Tibial artery (tissue), 4 donors: ENCODE measurements at places on chromosomes 7 and 10.

DNA sequence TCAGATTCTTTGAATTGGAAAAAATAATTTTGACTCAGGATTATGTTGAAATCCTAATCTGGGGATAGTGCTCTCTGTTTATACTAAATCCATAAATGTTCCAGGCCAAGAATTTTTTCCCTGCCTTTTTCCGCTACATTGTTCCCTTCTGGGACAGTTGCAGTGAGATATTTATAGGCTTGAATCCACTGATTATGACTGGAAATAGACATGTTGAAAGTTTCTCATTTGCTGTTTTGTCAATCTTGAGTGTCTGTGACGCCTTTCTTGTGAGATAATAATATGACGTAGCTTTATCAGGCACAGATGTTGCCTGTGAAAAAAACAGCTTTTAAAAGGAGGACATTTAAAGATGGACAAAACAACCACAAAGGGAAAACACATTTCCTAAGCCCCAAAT lies 155.9 kb downstream of the ARID5B start:
- no peak for DNase-seq

GRCh38 chr10:69969977-69970376 lies 82.7 kb upstream of the MACROH2A2 start:
- DNase-seq = no peak

DNA sequence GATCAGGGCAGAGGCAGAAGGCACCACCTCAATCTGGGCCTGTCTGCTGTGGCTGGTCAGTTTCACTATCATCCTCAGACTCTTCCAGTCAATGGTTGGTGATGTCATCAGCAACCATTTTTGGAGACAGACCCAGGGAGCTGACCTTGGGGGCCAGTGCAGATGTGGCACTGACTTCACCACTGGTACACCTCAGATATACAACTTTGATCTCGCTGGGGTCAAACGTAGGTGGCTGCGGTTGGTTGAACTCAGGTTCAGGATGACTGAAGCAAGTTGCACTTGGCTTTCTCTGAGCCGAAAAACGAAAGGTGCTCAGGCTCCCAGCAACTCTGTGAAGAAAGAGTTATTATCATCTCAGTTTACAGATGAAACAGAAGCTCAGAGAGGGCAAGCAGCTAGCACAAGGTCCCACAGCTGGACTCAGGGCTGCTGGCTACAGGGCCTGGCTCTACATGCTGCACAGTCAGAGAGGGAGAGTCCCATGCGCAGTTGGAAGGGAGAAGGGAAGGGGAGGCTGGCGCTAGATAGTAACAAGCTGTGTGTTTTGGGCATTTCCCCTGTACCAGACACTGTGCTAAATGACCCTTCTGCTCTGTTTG lies 27.2 kb downstream of the ANKRD16 start:
- no peak for DNase-seq

GRCh38 chr10:29802171-29802570 lies 167.4 kb upstream of the SVIL start:
- no peak for DNase-seq

GRCh38 chr10:93703066-93703465 lies 674 bp upstream of the FRA10AC1 start:
- no peak for DNase-seq

DNA sequence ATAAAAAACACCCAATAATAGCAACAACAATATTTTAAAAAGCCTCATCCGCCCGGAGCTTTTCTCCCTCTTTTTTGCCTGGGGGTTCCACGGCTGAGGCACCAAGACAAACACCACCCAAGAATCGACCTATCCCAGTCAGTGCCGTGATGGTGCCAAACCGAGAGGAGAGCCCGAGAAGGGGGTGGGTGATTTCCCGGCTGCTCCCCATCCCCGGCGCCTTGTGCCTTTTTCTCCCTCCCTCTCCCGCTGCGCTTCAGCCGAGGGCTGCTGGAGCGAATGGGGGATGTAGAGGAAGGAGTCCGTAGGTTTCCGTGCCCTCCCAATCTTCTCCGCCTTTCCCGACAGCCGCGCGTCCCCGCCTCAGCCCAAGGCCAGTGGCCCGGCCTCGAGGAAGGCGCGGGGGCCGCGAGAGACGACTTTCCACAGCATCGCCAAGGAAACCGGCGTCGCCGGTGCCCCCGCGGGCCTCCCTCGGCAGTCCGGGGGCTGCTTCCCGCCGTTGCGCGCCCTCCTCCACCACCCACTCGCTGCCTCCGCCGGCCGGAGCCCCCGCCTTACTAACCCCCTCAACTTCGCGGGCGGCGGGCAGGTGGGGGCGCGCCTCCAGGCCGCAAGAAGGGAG lies 1.3 kb downstream of the EGR2 start:
- DNase-seq = no peak

DNA sequence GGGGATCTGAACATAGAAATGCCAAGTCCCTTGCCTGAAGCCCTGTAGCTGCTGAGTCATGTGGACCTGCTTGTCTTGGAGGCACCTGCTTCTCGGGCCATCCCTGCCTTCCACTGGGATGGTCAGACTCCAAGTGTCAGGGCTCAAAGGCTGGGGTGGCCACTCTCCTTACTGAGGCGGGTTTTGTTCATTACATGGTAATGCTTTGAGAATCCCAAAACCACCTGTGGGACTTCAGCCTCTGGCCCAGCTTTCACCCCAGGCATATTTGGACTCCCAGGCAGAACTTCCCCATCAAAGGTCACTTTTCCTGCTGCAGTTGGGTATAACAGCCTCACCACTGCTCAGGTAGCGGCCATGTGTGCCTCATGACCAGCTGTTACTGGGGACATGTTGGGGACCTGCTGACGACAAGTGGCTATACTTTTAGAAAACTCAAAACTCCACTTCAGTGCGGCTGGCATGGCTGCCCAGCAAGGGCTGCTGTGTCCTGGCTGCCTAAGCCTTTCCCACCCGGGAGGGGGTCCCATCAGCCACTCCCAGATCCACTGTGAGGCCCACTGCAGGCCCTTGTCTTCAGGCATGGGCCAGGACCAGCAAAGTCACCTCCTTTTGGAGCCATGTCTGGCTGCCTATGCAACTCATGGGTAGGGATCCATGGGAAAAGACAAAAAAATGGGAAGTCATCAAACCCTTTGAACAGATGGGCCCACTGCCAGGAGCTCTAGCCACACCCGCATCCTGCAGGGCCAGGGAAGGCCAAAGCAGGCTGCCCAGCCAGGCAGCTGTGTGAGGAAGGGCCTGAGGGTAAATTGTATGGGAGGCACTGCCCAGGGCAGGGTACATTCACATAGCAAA lies 96.7 kb downstream of the ARHGAP22 start:
- DNase-seq = peak; percentile 54

- no peak for DNase-seq
Measured at GRCh38 chr7:17971411-17971810, 31.1 kb upstream of the SNX13 start.

DNA sequence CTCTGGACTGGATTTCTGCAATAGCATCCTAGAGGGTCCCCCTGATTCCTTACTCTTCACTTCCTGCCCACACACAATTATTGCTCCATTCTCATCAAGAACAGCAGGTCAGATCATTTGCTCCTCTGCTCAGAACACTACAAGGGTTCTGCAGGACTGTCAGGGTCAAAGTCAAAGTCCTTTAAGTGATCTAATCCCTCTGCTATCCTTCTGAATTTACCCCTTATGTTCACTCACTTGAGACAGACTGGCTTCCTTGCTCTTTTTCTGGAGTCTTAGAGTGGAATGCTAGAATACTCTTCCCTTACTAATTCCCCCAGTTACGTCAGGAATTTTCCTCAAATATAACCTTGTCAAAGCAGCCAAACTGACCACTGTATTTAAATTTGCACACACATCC lies 7.5 kb upstream of the POT1 start:
- DNase-seq = no peak

GRCh38 chr7:88401009-88401623 lies 94.4 kb upstream of the STEAP4 start:
- no peak for DNase-seq

DNA sequence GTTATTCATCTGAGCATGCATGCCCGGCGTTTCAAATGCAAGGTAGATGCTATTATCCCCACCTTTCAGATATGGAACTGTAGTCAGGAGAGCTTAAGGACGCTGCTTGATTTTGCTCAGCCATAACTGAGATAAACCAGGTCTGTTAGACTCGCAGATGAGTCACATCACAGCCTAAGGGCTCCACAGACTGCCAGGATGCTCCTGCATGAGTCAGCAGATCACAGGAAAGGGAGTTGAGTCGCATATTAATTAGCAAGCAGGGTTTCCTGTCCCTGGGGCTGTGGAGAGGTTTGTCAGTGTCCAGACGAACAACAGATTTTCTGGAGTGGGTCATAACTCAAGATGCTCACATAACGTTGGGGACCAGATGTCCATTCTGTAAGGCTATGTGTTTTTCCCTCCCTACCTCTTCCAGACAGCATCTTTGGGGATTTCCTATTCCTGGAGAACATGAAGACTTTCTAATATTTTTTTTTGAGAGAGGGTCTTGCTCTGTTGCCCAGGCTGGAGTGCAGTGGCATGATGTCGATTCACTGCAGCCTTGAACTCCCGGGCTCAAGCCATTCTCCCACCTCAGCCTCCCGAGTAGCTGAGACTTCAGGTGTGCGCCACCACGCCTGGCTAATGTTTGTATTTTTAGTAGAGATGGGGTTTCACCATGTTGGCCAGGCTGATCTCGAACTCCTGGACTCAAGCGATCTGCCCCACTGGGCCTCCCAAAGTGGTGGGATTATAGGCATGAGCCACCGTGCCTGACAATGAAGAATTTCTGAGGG lies 36.7 kb downstream of the PFKFB3 start:
- no peak for DNase-seq

DNA sequence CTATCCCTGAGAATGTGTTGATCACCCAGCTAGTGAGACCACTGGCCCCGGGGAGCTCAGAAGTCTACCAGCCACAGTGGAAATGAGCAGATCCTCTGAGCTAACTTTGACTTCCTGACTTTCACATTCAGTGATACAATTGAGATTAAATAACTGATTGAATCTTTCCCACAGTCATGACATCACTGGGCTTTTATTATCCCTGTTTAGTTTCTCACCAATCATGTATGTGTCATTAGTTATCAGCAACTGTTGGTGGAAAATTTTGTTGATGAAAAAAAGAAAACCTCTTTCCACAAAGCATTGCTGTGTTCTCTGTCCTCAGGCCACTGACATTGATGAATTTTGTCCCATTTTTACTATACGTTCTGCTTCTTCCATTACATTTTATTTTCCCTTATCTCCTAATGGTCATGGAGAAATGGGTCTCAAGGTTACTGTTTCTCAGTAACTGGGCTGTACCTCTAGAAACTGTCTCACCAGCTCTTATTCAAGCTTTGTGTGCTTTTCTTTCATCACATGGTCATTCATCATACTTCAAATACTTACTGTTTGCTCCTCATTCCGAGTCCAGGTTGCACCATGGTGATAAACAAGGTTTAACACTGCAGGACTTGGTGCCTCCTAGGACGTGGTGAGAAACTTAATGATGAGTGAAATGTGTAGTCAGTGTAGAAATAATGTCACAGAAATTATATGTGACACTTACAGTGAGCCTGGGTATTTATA lies 304.7 kb downstream of the CDK14 start:
- no peak for DNase-seq

- no peak for DNase-seq
Measured at GRCh38 chr10:43756341-43756740, 107.7 kb upstream of the ZNF32 start.

GRCh38 chr7:1019789-1020610 lies 24.3 kb upstream of the GPR146 start:
- DNase-seq = no peak

DNA sequence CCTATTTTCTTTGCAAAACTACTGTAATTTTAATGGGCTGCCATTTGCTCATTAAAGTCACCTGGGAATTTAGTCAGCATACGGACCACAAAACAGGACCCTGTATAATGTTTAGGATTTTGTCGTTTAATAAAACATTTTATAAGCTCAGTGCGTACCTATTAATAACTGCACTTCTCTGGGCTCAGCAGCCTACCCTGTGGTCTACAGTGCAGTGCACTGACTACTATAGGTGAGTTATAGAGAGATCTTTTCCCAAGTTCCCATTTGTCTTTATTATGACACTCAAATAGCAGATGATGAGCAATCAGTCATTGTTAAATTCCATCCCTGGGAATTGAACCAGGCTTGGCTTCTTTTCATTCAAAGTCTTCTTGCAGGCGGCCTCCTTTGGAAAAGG lies 433.4 kb upstream of the NFE2L3 start:
- DNase-seq = no peak

GRCh38 chr10:86190291-86190690 lies 176.3 kb downstream of the GRID1 start:
- no peak for DNase-seq

DNA sequence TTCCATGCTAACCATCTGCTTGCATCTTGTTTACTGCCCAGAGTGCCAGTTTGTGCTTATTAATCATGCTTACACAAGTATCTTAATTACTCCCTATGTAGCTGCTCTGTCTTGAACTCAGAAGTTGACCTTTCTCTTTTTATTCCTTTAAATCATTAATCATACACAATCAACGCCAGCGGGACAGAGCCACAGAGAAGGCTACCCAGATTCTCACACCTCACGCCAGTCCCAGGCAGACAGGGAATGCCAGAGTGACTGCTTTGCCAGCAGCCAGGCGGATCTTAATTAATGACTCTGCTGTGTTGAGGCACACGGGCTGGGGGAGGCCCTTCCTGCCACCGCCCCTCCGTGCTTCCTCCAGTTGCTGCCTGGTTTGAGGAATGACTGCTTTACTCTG lies 229.4 kb downstream of the LRMDA start:
- peak; percentile 34 for DNase-seq

GRCh38 chr10:101385866-101386658 lies 32.1 kb downstream of the BTRC start:
- no peak for DNase-seq

GRCh38 chr7:93146472-93147141 lies 1.6 kb downstream of the SAMD9L start:
- DNase-seq = no peak

DNA sequence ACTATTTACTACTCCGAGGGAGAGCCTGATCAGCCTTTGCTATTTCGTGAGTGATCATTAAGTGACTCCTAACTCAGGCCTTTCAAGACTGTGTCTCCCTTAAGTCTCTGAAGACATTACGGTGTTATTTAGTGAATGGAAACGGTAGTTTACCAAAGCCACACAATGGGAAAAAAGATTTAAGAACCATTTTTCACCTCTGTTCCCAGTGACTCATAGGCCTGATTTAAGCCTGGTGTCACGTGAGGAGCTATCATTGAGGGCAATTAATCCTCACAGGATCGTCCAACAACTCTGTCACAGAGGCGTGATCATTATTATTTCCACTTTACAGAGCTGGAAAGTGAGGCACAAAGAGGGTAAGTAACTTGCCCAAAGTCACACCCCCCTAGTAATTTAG lies 20.3 kb downstream of the C10orf90 start:
- DNase-seq = no peak
